ENCODE measurements at places on chromosomes 5 and 9.

- DNase-seq = no peak
Observed at GRCh38 chr9:110443146-110443865, 105.6 kb upstream of the TXNDC8 start.

GRCh38 chr9:132182314-132183091, 20.6 kb downstream of the NTNG2 start:
- DNase-seq = peak; percentile 65

GRCh38 chr9:113879911-113880310, 3.8 kb downstream of the ZNF618 start:
- DNase-seq = no peak

DNA sequence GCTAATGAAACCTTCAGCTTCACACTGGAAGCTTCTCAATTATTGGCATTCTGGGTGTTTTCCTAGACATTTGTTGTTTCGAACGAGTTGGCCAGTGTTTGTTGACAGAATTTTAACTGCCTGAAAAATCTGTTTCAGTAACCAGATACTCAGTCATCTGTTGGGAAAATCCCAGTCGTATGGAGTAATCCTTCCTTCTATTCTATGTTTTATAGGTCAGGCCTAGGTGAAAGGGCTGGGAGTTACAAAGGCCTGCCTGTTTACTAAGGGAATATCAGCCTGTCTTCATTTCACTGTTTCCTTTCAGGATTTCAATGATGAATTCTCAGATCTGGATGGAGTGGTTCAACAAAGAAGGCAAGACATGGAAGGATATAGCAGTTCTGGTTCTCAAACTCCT, 59.9 kb downstream of the GRAMD2B start:
- no peak for DNase-seq

DNA sequence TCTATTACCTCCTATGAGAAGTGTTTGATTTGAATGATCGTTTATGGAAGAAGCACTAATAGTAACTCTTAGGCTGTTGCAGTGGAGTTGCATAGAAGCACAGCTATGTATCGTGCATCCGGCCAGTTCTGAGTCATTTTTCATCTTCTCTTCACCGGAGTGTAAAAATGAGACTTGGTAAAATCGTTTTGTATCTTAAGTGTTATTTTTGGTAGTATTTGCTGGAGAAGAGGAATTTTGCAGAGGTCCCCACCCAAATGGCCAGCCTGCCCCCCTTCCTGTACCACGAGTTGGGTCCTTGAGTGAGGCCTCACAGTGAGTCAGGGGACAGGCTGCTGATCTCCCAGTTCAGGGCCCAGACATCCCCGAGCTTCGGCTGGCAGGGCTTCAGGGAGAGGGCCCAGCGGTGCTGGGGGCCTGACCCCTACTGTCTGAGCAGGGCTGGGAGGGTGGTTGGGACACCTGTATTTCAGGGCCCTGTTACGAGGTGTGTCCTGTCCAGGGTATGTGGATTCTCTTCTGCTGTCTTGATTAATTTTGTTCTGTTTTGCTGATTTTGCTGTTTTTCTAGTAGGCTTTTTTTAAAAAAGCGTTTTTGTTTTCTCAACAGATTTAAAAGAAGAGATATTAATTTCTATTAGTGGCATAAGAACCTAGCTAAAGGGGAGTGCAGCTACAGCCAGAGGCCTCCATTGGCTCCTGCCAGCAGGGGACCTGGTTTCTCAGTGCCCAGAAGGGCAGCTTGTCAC, 210.8 kb downstream of the TRIO start:
- DNase-seq = no peak

GRCh38 chr9:101354143-101354764, 30.6 kb downstream of the BAAT start:
- no peak for DNase-seq

- no peak for DNase-seq
Observed at GRCh38 chr5:59071755-59072549, 489.1 kb downstream of the RAB3C start.

DNA sequence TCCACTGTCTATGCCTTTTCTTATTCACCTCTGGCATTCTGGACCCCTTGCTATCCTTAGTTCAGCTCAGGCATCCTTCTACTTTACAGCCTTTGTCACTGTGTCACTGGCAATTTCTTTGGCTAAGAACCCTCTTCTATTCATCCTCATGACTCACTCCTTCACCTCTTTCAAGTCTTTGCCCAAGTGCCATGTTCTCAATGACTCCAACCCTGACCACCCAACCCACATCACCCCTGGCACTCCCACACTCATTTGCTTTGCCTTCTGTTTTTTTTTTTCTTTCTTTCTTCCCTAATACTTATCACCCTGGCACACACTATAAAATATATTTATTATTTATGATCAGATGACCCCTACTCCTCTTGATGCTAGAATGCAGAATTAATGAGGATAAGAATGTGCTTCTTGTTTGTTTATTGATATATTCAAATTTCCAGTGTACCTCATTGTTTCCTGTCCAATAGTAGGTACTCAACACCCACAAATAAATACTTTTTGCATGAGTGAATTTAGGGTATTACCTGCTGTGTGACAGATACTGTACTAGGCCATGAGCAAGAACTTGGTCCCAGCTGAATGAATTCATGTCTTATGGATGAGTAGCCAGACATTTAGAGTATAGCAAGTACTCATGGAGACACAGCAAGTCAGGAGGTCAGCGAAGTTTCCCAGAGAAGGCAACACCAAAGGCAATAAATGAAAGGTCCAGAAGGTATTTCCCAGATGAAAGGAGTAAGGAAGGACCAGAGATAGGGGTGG, 236.1 kb downstream of the PAPPA start:
- no peak for DNase-seq

DNA sequence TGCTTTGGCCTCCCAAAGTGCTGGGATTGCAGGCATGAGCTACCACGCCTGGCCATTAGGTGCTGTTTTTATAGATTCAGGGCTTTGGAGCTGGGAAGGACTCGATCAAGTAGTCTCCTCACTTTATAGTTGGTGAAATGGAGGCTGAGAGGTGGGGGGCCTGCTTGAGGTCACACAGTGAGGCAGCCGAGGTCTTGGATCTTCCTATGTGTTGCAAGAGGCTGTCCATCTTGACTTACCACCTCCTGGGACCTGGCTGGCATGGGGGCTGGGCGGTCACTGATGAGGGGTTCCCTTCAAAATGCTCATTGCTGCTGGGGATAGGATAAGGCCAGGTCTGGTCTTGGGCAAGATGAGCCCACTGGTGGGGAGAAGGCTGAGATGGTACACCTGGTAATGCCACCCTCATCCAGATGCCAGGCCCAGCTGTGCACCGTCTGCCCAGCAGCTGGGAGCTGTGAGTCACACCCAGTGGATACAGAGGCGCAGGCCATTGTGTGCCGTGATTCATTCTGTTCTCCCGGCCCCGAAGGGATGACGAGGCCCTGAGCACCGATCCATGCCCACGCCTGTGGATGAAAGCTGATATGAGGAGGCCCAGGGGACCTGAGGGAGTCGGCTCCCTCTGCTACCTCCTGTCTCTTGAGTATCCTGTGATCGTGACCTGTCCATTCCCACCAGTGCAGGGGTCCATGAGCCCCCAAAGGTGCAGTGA, 10.5 kb upstream of the NDST1 start:
- DNase-seq = peak; percentile 67

DNA sequence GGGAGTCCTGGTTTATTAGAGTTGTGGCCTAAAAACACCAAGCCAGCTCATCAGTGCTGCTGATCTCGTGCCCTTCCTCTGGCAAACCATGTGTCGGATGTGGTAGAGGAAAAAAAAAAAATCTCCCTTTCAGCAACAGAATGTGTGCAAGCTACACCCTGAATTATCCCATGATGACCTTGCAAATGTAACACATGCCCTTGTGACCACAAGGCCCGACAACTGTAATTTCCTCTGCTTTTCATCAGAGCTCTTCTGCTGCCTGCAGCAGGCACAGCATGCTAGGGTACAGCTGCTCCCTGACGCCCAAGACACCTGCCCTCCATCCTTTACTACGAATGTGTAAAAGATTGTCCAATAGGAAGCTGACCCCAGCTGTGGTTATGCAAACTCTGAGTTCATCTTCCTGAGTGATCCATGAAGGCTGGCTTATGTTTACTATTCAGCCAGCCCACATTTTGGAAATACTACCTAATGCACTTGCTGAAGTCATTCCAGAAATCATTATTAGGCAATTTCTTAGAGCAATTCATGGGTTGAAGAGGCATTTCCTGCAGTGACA, 14.6 kb upstream of the BNC2 start:
- DNase-seq = no peak

- DNase-seq = no peak
Observed at GRCh38 chr5:82297711-82298110, 19.6 kb upstream of the RPS23 start.

GRCh38 chr9:16039218-16039987, 486.6 kb downstream of the CCDC171 start:
- DNase-seq = peak; percentile 72

DNA sequence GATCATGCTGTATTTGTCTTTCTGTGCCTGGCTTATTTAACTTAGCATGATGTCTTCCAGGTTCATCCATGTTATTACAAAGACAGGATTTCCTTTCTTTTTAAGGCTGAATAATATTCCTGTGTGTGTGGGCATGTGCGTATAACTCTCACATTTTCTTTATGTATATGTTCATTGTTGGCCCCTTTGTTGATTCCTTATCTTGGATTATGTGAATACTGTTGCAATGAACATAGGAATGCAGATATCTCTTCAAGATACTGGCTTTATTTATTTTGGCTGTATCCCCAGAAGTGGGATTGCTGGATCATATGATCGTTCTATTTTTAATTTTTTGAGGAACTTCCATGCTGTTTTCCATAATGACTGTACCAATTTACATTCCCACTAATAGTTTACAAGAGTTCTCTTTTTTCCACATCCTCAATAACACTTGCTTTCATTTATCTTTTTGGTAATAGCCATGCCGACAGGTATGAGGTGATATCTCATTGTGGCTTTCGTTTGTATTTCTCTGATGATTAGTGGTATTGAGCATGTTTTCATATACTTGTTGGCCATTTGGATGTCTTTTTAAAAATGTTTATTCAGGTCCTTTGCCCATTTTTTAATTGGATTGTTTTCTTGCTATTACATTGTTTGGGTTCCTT, 38.0 kb downstream of the CREBRF start:
- no peak for DNase-seq

GRCh38 chr5:159913048-159913447, 3.2 kb upstream of the ADRA1B start:
- no peak for DNase-seq

DNA sequence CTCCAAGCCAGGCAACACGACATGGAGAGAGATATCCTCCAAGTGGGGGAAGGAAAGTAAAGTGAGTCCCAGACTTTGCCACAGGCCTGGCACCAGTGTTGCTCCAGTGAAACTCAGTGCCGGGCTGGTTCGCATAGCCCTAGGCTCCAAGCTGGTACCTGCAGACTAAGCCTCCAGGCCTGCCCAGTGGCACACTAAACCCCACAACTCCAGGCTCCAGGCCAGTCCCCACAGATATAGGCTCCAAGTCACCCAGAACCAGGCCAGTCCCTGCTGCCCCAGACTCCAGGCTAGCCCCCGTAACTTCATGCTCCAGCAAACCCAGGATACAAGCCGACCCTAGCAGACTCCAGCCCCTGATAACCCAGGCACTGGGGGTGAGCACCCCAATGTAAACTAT, 23.0 kb upstream of the AP3B1 start:
- DNase-seq = no peak

DNA sequence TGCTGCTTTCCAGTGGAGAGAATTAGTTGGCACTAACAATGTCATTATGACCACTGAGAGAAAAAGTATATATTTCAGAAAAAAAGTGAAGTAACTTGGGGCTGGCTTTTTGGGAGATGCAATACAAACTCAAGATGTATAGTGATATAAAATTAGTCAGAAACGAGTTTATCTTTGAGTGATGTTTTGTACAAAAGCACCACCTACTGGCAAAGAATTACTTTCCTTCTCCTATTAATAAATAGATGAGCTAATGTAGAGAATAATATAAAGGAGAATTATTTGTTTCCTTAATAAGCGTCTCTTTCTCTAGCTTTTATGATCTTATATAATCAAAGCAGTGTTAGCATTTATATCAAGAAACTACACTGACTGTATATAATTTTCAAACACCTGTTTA, 158.8 kb downstream of the MEF2C start:
- no peak for DNase-seq

- DNase-seq = no peak
Observed at GRCh38 chr5:178210073-178210535, 5.8 kb downstream of the HNRNPAB start.

DNA sequence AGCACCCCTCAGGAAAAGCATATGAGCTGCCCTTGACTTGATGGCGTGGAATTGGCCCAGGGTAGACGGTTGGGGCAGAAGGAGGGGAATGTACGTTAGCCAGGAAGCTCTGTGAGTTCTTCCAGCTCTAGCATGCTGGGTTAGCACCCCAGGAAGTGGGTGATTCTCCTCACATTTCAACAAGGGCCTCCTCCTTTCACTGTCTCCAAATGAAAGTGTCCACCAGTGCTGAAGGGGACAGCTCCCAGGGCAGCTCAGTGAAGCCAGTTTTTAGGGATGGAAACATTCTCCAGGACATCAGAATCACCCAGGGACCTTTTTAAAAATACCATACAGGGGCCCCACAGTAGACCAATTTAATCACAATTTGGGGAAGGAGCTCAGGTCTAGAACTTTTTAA, 17.2 kb upstream of the AFAP1L1 start:
- peak; percentile 25 for DNase-seq

- no peak for DNase-seq
Observed at GRCh38 chr5:66892716-66893115, 296.5 kb downstream of the MAST4 start.

- DNase-seq = no peak
Observed at GRCh38 chr5:13581914-13582313, 362.6 kb downstream of the DNAH5 start.

DNA sequence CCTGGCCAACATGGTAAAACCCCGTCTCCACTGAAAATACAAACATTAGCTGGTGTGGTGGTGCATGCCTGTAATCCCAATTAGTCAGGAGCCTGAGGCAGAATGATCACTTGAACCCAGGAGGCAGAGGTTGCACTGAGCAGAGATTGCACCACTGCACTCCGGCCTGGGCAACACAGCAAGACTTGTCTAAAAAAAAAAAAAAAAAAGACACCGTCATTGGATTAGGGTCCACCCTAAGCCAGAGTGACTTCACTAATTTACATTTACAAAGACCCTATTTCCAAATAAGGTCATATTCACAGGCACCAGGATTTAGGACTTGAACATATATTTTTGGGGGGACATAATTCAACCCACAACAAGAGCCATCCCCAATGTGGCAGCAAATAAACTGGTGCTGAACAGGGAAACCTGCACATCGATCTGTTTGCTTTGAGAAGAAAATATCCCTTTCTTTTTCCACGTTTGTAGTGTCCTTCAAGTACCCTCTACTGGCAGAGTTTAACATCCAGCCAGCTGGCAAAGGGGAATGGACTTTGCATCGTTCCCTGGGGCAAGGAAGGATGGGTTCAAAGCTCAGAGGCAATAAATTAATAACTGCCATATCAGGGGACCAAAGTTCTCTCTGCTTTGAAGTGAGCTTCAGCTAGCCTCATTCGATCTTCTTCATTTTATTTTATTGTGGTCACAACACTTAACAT, 3.7 kb upstream of the DNAJC25 start:
- DNase-seq = no peak

DNA sequence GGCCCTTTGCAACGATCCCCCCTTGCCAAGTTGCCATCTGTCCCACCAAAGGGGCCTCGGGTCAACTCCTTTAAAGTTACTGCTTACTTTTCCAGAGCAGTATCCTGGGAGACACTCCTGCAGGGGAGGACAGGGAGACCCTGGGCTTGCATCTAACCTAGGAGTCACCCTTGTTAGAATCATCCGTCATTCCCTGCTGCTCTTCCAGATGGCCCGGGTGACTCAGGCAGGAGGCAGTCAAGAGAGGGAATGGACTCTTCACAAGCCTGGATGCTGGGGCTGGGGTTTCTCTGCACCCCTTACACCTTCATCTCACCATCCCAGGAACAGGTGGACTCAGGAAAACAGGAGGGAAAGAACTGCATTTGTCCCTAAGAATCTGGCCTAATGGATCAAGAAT, 175.6 kb downstream of the GABBR2 start:
- no peak for DNase-seq

Data from ELF-1 (cell line).